ENCODE measurements at places on chromosomes 4 and X. TPM values are rescaled to one million over a fixed set of nuclear protein-coding genes. Genes with fewer than 3 reads are reported as not detected.

PAGE1 gene
- not detected for total RNA-seq

PHOX2B gene
- total RNA-seq: not detected

CLNK gene
- not detected for total RNA-seq

IBSP gene
- total RNA-seq: not detected

ALG13 gene
- 17.9 TPM for total RNA-seq

SNX12 gene
- total RNA-seq: 45.4 TPM

CXCR3 gene
- 0.20 TPM for total RNA-seq

PCDH10 gene
- total RNA-seq: 0.05 TPM

SLC4A4 gene
- total RNA-seq: 25.6 TPM

SPANXC gene
- total RNA-seq: not detected

ZAR1 gene
- total RNA-seq: not detected

CXCL8 gene
- total RNA-seq: 1.2 TPM

PNMA6F gene
- not detected for total RNA-seq

LINC00632 gene
- 122 TPM for total RNA-seq

EDNRA gene
- total RNA-seq: 6.1 TPM

GAGE12J gene
- not detected for total RNA-seq

ITGB1BP2 gene
- 88.6 TPM for total RNA-seq

CDKL5 gene
- 8.4 TPM for total RNA-seq

COL4A5 gene
- 7.3 TPM for total RNA-seq

AMTN gene
- total RNA-seq: not detected

SAGE1 gene
- total RNA-seq: not detected

RIPPLY1 gene
- total RNA-seq: not detected

RNF175 gene
- 0.20 TPM for total RNA-seq

Data from left ventricle myocardium superior (tissue), 1 donor.